Vagina (tissue), 2 donors: ENCODE measurements at places on chromosomes 13 and 19. TPM values are rescaled to one million over a fixed set of nuclear protein-coding genes. Genes with fewer than 3 reads are reported as not detected.

Gene IGFL2
- not detected for total RNA-seq

Gene DACT3
- total RNA-seq: 13.8 TPM

DNA sequence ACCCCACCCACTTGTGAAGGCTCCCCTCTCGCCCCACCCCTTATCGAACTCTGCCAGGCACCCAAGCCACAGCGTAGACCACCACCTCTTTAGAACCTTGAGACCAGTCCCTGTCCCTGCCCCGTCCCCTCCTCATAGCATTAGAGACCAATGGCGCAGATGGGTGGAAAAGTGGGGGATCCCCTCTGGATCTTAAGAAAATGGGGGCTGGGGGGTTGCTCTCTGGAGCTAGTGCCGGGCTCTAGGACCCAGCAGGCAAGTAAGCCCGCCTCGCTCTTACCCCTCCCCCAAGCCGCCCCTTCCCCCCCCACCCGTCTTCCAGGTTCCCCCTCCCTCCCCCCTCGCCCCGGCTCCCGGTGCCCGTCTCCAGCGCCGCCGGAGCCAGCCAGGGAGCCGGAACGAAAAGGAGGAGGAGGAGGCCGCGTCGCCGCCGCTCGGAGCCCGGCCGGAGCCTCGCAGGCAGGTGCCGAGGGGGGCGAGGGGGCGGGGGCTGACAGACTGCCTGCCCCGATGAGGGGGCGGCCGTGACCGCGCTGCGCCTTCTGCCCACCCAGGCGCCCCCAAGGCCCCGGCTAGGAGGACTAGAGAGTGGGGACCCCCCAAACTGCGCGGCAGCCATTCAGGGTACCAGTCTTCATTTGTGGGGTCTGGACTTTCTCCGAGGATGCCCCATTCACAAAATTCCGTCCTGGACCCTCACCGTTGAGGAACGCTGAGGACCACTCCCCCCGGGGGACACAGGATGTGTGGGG, at the start of gene SPRED3:
Gene SPRED3, plus strand, starts transcription at position 349 of the 752 bp plus-strand sequence. CDS start 1,606 bp downstream, outside the sequence.
- H3K4me3 ChIP-seq: peak within 1 kb of the TSS; percentile 40
- H3K36me3 ChIP-seq: peaks cover 9% of the 10 kb centered on the region
- peak within 1 kb of the TSS; percentile 73 for H3K27ac ChIP-seq
- no peaks in the 10 kb centered on the region for H3K27me3 ChIP-seq

- no peak for DNase-seq
- no peaks in the 10 kb centered on the region for H3K36me3 ChIP-seq
- no peaks in the 10 kb centered on the region for H3K27me3 ChIP-seq
- H3K4me3 ChIP-seq: no peak overlapping the region
- H3K4me1 ChIP-seq: no peaks in the 10 kb centered on the region
Observed at GRCh38 chr19:2469102-2469914, 6.6 kb upstream of the GADD45B start.

DNA sequence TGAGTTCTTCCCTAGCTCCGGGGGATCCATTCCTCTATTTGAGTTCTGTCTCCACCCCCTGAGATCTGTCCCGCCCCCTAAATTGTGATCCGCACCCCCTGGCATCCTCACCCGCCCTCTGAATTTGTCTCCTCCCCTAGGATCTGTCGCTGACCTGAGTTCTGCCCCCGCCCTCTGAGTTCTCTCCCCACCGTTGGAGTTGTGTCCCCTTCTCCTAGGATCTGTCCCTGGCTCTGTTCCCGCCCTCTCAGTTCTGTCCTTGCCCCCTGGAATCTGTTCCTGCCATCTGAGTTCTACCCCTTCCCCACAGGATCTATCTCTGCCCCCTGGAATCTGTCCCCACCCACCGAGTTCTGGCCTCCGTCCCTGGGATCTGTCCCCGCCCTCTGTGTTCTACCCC, 1.0 kb upstream of the SLC17A7 start:
- peaks cover 26% of the 10 kb centered on the region for H3K4me1 ChIP-seq
- H3K27me3 ChIP-seq: no peaks in the 10 kb centered on the region
- no peaks in the 10 kb centered on the region for H3K36me3 ChIP-seq
- no peak for DNase-seq
- H3K27ac ChIP-seq: peak overlapping the region; percentile 83
- peak overlapping the region; percentile 70 for H3K4me3 ChIP-seq

- H3K36me3 ChIP-seq: no peaks in the 10 kb centered on the region
- H3K4me3 ChIP-seq: no peak overlapping the region
- no peaks in the 10 kb centered on the region for H3K27me3 ChIP-seq
- H3K4me1 ChIP-seq: no peaks in the 10 kb centered on the region
Observed at GRCh38 chr19:35352177-35352447, 4.4 kb downstream of the FFAR1 start.
